CD4-positive, alpha-beta memory T cell (primary cell): ENCODE measurements at places on chromosomes 7 and 10.

DNA sequence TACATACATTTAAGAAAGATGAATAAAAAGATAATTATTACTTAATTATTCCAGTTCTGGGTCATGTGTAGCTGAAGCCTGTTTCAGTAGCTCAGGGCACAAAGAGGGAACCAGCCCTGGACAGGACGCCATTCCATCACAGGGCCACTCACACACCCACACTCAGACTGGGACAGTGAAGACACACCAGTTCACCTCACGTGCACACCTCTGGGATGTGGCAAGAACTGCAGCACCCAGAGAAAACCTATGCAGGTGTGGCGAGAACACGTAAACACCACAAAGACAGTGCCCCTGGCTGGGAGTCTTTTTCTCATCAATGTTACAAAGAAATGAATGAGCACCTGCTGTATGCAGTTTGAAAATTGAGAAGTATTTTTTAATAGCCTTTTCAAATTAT is 1.6 kb upstream of the IDI1 start:
- DNase-seq, result peak; percentile 45

DNA sequence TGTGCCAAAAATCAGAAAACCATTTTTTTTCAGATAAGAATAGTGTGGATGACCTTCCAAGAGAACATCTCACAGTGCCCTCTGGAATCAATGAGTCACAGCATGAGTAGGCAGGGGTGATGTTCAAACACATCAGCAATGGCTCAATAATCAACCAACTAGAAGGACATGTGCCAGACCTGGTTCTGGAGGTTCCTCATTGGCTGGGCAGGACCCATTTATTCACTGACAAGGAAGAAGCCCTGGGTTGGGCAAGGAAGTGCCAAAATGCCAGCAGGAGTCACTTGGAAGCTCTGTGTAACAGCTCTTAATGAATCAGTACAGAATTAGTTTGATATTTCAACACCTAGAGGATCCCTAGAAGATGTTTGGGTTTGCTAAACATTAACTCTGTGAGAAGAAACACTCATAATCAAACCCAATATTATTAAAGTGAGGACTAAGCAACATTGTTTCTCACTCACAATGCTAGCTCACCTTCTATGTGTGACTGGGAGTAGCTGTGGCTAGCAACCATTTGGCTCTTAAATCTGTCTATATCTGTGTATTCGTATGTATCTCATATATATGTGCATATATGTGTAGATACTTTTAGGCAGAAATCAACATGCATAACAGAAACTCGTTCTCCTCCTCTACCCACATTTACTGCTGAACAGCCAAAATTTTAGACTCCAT is 72.3 kb upstream of the APBB1IP start:
- no peak for DNase-seq

DNA sequence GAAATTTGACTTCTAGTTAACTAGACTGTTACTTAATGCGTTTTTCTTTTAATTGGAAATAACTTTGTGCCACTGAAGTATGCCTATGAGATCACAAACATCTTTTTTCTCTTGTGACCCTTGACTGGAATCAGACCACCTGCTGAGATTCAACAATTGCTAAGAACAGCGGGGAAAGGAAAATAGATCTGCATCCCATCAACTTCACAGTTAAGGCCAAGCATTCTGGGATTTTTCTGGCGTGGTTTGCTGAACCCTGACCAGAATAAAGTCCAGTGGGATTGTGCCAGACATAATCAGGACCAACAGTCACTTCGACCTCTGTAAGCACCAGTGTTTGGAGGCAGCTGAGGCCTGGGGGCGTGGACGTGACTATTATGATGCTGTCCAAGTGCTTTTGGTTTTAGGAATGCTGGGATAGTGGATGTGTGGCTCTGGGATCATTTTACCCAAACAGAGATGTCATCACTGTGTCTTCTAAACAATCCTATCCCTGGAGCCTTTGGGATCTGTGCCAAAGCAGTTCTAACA is 373.3 kb upstream of the PRKCQ start:
- DNase-seq, result no peak

- DNase-seq, result no peak
Measured at GRCh38 chr7:47648275-47648925, 66.5 kb upstream of the TNS3 start.

GRCh38 chr7:34165927-34166550 is 260.7 kb downstream of the BMPER start:
- DNase-seq, result no peak
